Aorta (tissue), 5 donors: ENCODE measurements at places on chromosomes 3 and 15. TPM values are rescaled to one million over a fixed set of nuclear protein-coding genes. Genes with fewer than 3 reads are reported as not detected.
A peak's percentile ranks its signal among the peaks of the same experiment; 100 is the strongest.

Gene MESP1
- 0.63 TPM for total RNA-seq

Gene GHRL
- total RNA-seq: 1.7 TPM

- peak overlapping the region; percentile 83 for H3K27ac ChIP-seq
- DNase-seq: peak; percentile 65
- no peaks in the 10 kb centered on the region for H3K27me3 ChIP-seq
- H3K4me1 ChIP-seq: no peaks in the 10 kb centered on the region
- H3K4me3 ChIP-seq: peak overlapping the region; percentile 73
Observed at GRCh38 chr15:70853318-70853972, 512 bp downstream of the LARP6 start.

Gene NPAP1
- not detected for total RNA-seq

GRCh38 chr3:190811775-190812480 lies 50.6 kb downstream of the GMNC start:
- H3K4me3 ChIP-seq: no peak overlapping the region
- no peak for DNase-seq
- no peak overlapping the region for H3K27ac ChIP-seq
- no peaks in the 10 kb centered on the region for H3K27me3 ChIP-seq
- no peaks in the 10 kb centered on the region for H3K36me3 ChIP-seq

Gene CPNE9
- total RNA-seq: not detected

DNA sequence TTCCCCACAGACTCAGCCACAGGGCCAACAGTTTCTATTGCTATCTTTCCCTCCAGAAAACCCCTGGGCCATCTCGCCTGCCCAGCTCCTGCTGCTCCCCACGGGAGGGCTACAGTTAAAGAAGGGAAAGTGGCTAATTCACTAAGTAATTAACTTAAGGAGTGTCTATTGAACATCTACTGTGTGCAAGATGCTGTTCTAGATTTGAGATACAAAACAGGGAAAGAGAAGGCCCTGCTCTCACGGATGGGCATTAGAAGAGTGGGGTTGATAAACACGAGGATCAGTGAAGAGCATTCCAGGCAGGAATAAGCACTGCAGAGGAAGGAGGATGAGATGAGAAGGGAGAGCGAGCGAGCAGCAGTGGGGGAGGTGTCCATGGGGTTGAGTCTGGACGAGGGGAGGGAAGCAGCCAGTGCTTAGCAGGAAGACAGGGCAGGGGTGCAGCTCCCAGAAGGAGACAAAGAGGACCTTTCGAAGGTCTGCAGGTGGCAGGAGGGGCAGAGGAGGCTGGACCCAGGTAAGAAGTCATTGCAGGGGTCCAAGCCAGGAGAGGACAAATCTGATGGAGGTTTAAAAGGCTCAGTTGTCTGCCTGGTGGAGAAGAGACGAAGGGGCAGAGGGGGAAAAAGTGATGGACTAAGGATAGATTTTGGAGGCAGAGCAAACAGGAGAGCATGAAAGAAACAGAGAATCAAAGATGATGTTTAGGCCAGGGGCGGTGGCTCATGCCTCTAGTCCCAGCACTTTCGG lies 64.7 kb downstream of the KLF15 start:
- H3K27me3 ChIP-seq: no peaks in the 10 kb centered on the region
- no peaks in the 10 kb centered on the region for H3K4me1 ChIP-seq
- peak; percentile 61 for DNase-seq

Gene AMT
- total RNA-seq: 3.6 TPM

DNA sequence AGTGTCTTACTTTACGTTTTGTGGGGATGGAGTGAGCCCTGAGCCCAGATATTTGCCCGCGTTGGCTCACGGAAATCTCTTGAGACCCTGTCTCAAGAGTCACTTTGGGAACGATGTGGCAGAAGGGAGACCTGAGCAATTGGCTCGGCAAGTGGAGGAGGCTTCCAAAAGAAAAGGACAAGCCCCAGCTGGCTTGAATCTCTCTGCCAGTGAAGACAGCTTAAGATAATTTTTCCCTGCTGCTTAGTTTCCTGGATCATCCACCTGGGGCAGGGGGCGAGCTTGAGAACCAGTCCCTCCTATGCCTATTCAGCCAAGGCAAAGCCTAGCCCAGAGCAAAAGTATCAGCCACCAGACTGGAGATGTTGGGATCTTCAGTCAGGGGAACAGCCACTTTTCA lies 708 bp downstream of the SEC22A start:
- H3K36me3 ChIP-seq: no peaks in the 10 kb centered on the region
- H3K27ac ChIP-seq: no peak overlapping the region
- peak overlapping the region; percentile 91 for H3K4me3 ChIP-seq
- no peak for DNase-seq
- H3K27me3 ChIP-seq: no peaks in the 10 kb centered on the region
- no peaks in the 10 kb centered on the region for H3K4me1 ChIP-seq

GRCh38 chr15:77768107-77768506 lies 135.4 kb upstream of the LINGO1 start:
- no peak overlapping the region for H3K4me3 ChIP-seq
- no peaks in the 10 kb centered on the region for H3K4me1 ChIP-seq
- no peaks in the 10 kb centered on the region for H3K27me3 ChIP-seq
- H3K27ac ChIP-seq: no peak overlapping the region
- no peak for DNase-seq

Gene GOLGA8O
- 13.0 TPM for total RNA-seq

Gene IL16
- total RNA-seq: 19.5 TPM

Gene CD96
- total RNA-seq: 4.8 TPM

- no peaks in the 10 kb centered on the region for H3K36me3 ChIP-seq
- H3K27me3 ChIP-seq: no peaks in the 10 kb centered on the region
- no peak for DNase-seq
- no peak overlapping the region for H3K27ac ChIP-seq
Observed at GRCh38 chr15:98668566-98669308, 20.4 kb downstream of the IGF1R start.

Gene FANCD2OS
- not detected for total RNA-seq

DNA sequence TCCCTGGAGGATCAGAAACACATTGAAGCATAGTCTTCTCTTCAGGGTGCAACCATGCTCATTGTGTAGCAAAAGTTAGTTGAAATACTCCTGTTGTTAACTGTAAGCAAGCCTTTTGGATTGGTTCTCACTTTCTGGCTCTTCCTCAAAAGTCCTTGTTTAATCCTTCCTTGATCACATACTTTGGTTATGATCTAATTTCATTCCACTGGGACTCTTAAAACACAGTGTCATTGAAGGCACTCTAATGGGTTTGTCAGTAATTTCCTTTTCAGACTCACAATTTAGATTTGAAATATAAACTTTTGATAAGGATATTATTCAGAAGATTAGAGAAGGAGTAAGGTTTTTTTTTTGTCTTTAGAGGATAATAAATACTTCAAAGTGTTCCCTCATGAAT lies 451.7 kb upstream of the SGO1 start:
- no peaks in the 10 kb centered on the region for H3K4me1 ChIP-seq

- no peaks in the 10 kb centered on the region for H3K36me3 ChIP-seq
- H3K4me3 ChIP-seq: no peak overlapping the region
- DNase-seq: no peak
- H3K4me1 ChIP-seq: no peaks in the 10 kb centered on the region
- no peaks in the 10 kb centered on the region for H3K27me3 ChIP-seq
Observed at GRCh38 chr15:52232327-52232726, 41.1 kb upstream of the GNB5 start.

Gene MEGF11
- not detected for total RNA-seq

Gene ALDH1L1
- 10.9 TPM for total RNA-seq

Gene POMGNT2
- 12.0 TPM for total RNA-seq

DNA sequence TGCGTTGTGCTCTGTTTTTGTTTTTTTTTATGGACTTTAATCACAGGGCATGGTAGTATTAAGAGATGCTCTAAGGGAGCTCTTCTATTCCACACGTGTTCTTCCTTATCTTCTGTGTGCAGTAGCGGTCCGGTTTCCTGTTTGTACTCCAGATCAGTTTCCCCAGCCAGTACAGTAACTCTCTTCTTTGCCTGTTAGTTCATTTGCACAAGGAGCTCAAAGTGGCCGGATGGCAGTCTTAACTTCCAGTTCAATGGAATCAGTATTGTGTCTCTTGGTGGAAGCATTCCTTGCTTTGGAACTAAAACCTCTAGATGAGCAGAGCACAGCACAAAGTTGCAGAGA lies 122.0 kb downstream of the KLF13 start:
- DNase-seq: no peak
- no peaks in the 10 kb centered on the region for H3K36me3 ChIP-seq
- H3K27ac ChIP-seq: no peak overlapping the region
- no peaks in the 10 kb centered on the region for H3K4me1 ChIP-seq
- H3K4me3 ChIP-seq: no peak overlapping the region

- H3K27ac ChIP-seq: no peak overlapping the region
- no peaks in the 10 kb centered on the region for H3K4me1 ChIP-seq
- no peak for DNase-seq
- no peaks in the 10 kb centered on the region for H3K36me3 ChIP-seq
- no peaks in the 10 kb centered on the region for H3K27me3 ChIP-seq
Observed at GRCh38 chr3:135224815-135225362, 429.8 kb downstream of the EPHB1 start.

DNA sequence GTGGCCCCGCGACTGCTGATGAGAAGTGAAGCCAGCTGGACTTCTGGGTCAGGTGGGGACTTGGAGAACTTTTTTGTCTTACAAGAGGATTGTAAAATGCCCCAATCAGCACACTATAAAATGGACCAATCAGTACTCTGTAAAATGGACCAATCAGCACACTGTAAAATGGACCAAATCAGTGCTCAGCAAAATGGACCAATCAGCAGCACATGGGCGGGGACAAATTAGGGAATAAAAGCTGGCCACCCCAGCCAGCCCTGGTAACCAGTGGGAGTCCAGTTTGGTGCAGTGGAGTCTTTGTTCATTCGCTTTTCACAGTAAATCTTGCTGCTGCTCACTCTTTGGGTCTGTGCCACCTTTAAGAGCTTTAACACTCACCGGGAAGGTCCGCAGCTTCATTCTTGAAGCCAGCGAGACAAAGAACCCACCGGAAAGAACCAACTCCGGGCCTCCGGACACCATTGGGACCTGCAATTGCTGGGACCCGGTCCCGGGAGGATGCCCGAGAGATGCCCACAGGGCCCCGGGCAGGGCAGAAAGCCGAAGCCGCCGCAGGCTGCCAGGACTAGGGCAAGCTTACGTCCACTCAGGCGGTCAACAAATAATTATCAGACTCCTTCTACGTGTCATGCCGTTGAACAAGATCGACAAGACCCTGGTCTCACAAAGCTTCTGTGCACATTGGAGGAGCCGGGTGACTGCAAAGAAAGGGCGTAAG lies 8.3 kb upstream of the NR2E3 start:
- no peak for DNase-seq
- no peak overlapping the region for H3K4me3 ChIP-seq
- no peak overlapping the region for H3K27ac ChIP-seq

Gene CTXN2
- not detected for total RNA-seq

- peak overlapping the region; percentile 44 for H3K27ac ChIP-seq
- peaks cover 20% of the 10 kb centered on the region for H3K4me1 ChIP-seq
- no peak for DNase-seq
- H3K27me3 ChIP-seq: no peaks in the 10 kb centered on the region
- H3K36me3 ChIP-seq: no peaks in the 10 kb centered on the region
- no peak overlapping the region for H3K4me3 ChIP-seq
Observed at GRCh38 chr3:171267104-171267503, 193.1 kb downstream of the TNIK start.

DNA sequence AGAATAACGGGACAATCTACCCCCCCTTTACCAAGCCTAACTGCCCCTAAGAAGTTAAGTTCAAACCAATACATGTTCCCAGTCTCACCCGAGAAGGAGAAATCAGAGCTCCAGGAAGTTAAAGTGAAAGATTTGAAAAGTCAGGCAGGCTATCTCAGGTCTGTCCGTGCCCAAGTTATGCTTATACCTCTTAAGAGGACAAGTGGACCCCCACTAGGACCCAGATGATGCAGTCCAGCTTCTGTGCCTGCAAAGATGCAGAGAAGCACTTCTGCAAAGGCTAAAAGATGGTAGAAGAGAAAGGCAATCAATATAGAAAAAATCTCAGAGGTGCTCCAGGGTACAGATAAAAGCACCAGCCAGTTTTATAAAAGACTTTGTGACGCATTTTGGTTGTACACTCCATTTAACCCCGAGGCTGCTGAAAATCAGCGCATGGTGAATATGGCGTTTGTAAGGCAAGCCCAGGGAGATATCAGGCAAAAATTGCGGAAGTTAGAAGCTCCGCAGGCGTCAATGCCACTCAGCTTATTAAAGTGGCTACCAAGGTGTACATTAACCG lies 9.8 kb upstream of the SLC9C1 start:
- H3K4me3 ChIP-seq: peak overlapping the region; percentile 89
- no peaks in the 10 kb centered on the region for H3K27me3 ChIP-seq
- H3K27ac ChIP-seq: peak overlapping the region; percentile 33
- no peaks in the 10 kb centered on the region for H3K36me3 ChIP-seq
- H3K4me1 ChIP-seq: no peaks in the 10 kb centered on the region

GRCh38 chr3:197295871-197296270 lies 2.5 kb downstream of the DLG1 start:
- no peaks in the 10 kb centered on the region for H3K4me1 ChIP-seq
- no peaks in the 10 kb centered on the region for H3K36me3 ChIP-seq
- DNase-seq: no peak
- H3K4me3 ChIP-seq: no peak overlapping the region

DNA sequence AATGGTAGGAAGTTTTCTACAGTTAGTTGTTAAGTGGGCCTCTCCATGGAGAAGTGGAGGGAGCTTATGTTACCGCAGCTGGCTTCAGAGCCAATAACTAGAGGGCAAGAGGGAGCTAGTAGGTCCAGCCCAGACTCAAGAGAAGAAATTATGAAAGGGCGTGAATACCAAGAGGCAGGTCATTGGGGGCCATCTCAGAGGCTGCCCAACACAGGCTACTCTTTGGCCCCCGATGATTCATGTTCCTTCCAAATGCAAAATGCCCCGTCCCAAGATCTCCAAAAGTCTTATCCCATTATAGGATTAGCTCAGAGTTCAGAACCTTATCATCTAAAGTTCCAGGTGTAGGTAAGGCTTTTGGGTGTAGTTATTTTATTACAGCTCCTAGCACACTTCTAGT lies 94.5 kb downstream of the FNDC3B start:
- no peak for DNase-seq
- no peaks in the 10 kb centered on the region for H3K27me3 ChIP-seq
- H3K36me3 ChIP-seq: no peaks in the 10 kb centered on the region
- no peak overlapping the region for H3K4me3 ChIP-seq
- peaks cover 11% of the 10 kb centered on the region for H3K4me1 ChIP-seq

- DNase-seq: no peak
- H3K4me1 ChIP-seq: peaks cover 2% of the 10 kb centered on the region
- H3K4me3 ChIP-seq: no peak overlapping the region
- H3K36me3 ChIP-seq: no peaks in the 10 kb centered on the region
- no peaks in the 10 kb centered on the region for H3K27me3 ChIP-seq
- no peak overlapping the region for H3K27ac ChIP-seq
Observed at GRCh38 chr3:12139111-12139511, 19.6 kb downstream of the TIMP4 start.

- no peaks in the 10 kb centered on the region for H3K36me3 ChIP-seq
- no peaks in the 10 kb centered on the region for H3K27me3 ChIP-seq
- H3K27ac ChIP-seq: no peak overlapping the region
- no peak overlapping the region for H3K4me3 ChIP-seq
- DNase-seq: no peak
- no peaks in the 10 kb centered on the region for H3K4me1 ChIP-seq
Observed at GRCh38 chr15:61459785-61460707, 230.9 kb upstream of the RORA start.

GRCh38 chr3:192890347-192891335 lies 27.0 kb downstream of the MB21D2 start:
- H3K27me3 ChIP-seq: no peaks in the 10 kb centered on the region
- no peak for DNase-seq
- no peaks in the 10 kb centered on the region for H3K36me3 ChIP-seq
